ENCODE measurements at places on chromosomes 2 and 18.

GRCh38 chr2:129460299-129461198, 518.9 kb upstream of the RAB6C start:
- DNase-seq = no peak

GRCh38 chr18:46910856-46911255, 6.5 kb downstream of the PIAS2 start:
- DNase-seq = no peak

GRCh38 chr2:148568597-148568996, 76.0 kb upstream of the EPC2 start:
- DNase-seq = no peak

DNA sequence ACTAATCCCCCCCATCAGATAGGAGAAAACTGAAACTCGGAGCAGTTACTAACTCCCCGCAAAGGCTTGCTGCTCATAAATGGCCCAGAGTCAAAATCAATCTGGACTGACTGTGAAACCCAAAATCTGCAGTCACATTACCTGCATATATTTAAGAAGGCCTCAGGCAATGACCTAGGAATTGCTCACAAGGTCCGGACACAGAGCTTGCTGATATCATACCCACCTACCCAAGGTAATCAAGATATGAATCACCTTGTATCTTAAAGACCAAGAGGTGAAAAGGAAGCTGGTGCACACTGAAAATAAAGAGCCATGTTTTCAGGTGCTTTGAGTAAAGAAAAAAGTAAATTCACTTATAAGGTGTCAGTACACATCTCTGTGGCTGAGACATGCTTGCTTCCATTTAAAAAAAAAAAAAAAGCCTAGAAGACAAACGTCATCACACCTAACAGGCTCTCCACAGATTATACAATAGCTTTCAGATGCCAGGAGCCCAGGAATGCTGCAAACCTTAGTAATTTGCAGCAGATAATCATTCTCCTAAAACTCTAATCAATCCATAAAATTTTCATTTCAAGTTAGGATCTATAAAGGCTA, 195.4 kb downstream of the ZEB2 start:
- no peak for DNase-seq

GRCh38 chr2:9995059-9995458, 43.6 kb downstream of the GRHL1 start:
- no peak for DNase-seq

DNA sequence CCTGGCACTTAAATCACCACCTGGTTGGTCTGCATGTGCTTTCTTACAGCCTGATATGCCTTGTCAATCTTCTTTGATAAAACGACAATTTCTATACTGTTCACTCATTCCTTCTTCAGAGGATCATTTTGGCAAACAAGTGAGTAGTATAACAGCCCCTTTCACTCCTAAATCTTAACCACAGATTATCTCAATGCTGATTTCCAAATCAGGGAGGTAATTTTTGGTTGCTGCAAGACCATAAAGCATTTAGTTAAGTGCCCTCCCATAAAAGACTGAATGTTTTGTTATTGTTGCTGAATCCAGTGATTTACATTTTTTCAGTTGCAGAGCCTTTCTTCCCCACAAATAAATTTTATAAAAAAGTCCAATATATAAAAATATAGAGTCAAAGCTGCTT, 129.2 kb upstream of the CYP26B1 start:
- no peak for DNase-seq

DNA sequence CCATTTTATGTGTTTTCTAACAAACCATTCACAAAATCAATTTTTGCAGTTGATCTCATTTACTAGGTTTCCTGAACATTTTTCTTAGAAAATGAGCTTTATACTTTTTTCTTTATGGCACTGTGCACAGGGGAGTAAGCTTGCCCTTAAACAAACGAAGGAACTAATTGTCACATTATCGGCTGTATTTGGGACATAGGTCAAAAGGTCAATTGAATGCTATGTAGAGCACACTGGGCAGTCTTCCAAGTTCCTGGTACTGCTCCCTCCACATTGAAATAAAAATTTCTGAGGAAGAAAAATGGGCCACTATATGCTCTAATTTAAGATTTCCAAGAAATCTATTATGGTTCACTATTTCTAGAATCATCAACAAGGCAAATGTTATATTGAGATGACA, 93.6 kb upstream of the TMEFF2 start:
- DNase-seq = no peak

DNA sequence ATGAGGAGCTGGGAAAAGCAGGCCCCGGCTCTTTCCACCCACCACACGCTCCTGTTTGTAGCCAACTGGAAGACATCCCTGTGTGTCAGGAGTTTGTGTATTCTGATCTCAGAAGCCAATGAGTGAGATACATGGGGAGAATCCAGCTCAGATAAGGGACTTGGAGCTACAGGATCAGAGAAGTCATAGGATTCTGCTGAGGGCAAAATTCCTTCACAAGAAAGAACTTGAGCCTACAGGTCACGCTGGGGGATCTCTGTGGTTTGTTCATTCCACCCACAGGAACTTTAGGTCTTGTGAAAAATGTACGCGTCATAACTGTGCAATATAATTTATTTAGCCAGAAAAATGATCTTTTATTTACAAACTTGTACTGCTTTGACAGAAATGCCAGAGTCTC, 80.1 kb upstream of the SMIM21 start:
- no peak for DNase-seq

DNA sequence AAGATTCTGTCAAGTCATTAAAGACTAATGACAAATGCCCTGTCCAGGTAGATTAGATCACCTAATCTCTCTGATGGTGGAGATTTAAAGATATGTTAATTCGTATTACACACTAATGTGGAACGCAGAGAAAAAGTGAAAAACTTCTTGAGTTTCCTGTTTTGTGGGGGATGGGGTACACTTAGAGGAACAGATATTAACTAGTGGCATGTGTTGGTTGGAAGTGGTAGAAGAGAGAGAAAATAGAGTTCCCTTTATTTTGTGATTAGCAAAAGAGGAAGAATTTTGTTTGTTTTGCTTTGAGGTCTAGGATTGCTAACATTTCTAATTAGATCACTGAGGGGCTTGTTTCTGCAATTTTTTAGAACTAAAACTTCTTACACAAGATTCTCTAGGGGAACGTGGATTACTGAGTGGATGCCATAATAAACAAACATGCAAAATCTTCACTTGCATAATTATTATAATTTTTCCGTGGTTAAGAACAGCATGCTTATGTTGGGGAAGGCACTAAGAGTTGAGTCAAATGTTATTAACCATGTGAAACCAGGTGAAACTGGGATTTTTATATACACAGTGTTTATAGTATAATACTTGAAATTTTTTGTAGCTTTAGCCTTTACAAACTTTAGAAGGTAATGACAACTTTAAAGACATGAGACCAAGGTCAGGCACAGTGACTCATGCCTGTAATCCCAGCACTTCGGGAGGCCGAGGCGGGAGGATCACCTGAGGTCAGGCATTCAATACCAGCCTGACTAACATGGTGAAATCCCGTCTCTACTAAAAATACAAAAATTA, 97.4 kb upstream of the STK17B start:
- DNase-seq = peak; percentile 30

GRCh38 chr2:238864207-238865014, 16.5 kb downstream of the TWIST2 start:
- no peak for DNase-seq

- DNase-seq = no peak
Observed at GRCh38 chr2:110732422-110733413, at the start of gene ACOXL. Gene ACOXL (plus strand): TSS chr2:110732573. CDS start chr2:110768390, 35,817 bp downstream.

DNA sequence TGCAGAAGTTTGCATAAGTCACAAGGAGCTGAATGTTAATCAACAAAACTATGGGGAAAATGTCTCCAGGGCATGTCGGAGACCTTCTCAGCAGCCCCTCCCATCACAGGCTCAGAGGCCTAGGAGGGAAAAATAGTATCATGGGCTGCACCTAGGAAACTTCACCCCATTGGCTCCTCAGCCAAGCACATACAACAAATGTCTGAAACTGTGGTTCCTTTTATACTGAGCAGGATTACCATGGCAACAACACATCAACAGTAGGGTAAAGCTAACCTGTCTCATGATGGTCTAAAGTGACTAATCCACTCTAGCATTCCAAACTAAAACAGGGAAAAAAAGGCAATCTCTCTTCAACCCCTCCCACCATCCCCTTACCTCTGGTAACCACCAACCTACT, 3.2 kb upstream of the NEMP2 start:
- no peak for DNase-seq

GRCh38 chr18:45650321-45650720, 35.0 kb downstream of the SLC14A2 start:
- no peak for DNase-seq

DNA sequence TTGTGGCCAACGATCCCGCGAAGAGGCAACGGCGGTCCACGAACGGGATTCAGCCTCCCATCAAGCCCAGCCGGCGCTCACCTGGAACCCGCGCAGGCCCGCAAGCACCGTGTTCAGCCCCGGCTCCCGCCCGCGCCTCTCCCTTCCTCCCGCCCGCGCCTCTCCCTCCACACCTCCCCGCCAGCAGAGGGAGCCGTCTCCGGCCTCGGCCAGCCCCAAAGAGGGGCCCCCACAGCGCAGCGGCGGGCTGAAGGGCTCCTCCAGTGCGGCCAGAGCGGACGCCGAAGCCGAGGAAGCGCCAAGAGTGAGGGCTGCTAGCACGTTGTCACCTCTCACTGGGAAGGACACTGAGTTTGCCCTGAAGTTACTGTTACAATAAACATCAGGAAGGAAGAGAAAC, 55.3 kb upstream of the LAPTM4A start:
- no peak for DNase-seq

DNA sequence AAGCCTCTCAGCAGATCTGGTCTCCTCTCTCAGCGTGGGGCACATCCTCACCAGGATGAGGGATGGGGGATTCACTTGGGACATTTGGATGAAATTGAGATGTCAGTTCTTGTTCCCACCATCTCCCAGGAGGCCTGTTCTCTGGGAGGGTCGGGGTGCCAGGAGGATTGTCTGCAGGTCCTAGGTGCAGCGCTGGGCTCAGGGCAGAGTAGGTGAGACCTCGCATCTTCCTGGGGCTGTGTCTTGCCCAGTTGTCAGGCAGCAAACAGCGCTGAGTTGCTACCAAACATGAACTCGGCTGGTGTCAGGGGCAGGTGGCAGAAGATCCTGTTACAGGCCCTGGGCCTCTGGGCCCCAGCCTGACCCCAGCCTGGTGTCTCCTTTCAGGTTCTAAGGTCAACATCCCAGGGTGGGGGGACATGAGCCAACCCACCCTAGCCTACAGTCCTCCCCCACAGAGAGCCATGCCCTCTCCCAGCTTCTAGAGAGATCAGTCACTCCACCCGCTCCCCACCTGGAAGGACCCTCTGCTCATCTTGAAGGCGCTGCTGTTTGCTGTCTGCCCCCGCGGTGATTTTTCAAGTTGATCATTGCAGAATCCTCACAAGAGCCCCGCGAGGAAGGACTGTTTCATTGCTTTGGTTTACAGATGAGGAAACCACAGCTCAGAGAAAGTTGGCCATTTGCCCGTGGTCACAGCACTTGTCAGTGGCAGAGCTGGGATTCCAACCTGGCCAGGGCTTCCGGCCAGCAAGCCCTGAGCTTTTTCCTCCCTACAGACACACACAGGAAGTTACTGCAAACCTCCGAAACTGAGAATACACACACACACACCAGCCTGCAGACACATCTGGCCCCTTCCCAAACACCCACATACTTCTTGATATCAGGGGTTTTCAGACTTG, 83.9 kb downstream of the STPG4 start:
- DNase-seq = no peak

DNA sequence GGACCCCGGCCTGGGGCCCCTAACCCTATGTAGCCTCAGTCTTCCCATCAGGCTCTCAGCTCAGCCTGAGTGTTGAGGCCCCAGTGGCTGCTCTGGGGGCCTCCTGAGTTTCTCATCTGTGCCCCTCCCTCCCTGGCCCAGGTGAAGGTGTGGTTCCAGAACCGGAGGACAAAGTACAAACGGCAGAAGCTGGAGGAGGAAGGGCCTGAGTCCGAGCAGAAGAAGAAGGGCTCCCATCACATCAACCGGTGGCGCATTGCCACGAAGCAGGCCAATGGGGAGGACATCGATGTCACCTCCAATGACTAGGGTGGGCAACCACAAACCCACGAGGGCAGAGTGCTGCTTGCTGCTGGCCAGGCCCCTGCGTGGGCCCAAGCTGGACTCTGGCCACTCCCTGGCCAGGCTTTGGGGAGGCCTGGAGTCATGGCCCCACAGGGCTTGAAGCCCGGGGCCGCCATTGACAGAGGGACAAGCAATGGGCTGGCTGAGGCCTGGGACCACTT, 16.4 kb downstream of the EMX1 start:
- no peak for DNase-seq

DNA sequence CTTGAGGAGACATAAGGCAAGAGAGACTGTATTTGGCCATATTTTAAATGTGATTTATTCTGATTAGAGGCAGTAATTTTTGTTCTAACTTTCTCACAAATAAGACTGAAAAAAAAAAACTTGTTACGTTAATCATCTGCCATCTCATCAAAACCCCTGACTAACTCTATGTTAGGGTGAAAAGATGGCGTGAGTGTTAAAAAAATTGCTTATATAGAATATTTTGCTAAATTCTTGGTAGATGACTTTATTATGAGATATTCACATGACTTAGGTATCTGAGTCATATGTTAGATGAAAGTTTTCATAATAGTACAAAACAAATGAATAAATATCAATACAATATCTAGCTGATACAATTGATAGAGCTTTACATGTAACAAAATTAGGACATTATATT, 1508.7 kb upstream of the TMEFF2 start:
- no peak for DNase-seq

DNA sequence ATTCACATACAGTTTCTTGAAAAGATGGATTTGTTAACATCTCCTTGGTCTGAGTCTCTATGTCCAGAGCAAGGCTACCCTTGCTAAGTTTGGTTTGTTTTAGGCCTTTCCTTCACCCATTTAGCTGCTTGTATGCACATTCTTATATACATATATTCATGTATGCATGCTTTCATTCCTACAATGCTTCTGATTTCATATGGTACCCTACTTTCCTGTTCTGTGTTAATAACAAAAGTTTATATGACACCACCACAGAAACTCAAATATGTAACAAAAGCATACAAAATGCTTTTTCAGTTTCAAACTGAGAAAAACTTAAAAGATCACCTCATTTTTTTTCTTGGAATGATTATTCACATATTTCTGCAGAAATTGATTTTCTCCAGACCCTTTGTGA, 39.4 kb downstream of the OSGEPL1 start:
- DNase-seq = no peak

DNA sequence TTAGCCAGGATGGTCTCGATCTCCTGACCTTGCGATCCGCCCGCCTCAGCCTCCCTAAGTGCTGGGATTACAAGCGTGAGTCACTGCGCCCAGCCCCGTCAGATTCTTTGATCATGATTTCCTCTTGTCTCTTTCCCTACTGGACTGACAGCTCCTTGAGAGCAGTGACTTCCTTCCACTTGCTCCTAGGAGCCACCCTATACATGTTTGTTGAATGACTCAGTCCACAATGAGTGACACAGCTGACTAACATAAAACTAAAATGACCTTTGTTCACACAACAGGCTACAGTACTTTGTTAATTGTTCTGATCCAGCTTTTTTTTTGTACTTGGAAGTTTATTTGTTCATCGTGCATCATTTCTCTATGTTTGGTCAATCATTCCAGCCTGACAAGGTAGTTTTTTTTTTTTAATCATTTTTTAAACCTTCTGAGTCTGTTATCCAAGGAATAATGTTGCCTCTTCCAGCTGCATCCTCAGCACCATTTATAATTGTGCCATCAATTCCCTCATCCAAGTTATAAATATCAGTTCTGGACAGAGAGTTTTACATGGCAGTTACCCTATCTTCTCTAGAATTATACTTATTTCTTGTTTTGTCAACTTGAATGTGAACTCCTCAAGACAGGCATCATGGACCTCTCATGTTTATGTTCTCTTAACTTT, 42.9 kb upstream of the TUBA3E start:
- no peak for DNase-seq

GRCh38 chr2:121338281-121338680, 53.3 kb upstream of the TFCP2L1 start:
- DNase-seq = no peak
